ENCODE measurements at places on chromosomes 5 and 9.

- DNase-seq = no peak
Measured at GRCh38 chr5:113682497-113683136, 169.1 kb downstream of the YTHDC2 start.

DNA sequence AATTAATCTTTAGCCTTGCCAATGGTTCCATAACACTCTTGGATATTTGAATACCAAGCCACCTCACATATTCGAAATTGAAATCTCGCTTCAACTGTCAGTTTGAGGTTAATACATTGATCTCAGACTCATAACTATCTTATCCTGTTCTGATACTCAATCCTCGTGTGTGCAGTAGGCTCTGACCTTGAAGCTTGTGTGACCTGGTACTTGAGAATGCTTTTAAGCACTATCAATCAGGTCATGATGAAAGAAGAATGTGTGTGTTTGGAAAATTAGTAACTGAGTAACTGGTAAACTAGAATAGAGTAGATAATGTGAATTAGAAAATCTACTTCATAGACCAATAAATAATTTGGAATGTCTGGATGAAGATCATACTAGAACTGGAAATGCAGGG is 1266.7 kb downstream of the MAT2B start:
- DNase-seq = no peak

DNA sequence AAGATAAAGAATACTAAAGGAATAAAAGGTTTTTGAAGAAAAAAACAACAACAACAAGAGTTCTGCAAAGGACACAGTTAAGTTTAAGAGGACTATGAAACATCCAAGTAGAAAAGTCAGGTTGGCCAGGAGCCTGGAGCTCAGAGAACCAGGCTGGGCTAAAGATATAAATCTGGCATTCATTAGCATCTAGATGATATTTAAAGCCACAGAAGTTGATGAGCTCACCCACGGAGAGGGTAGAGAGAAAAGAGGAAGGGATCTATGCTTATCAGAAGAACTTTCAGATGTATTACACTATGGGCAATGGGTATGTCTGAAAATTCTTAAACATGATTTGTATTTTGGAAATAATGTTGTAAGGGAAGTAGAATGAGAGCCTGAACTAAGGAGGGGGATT is 9.9 kb downstream of the MIER3 start:
- no peak for DNase-seq

GRCh38 chr5:81161012-81161601 is 72.0 kb upstream of the CKMT2 start:
- no peak for DNase-seq

GRCh38 chr5:180640861-180641565 is 8.4 kb downstream of the FLT4 start:
- DNase-seq = no peak

GRCh38 chr9:4965174-4965821 is 19.8 kb upstream of the JAK2 start:
- DNase-seq = no peak

- DNase-seq = no peak
Measured at GRCh38 chr9:108643731-108644510, 211.9 kb downstream of the ACTL7B start.

- DNase-seq = no peak
Measured at GRCh38 chr5:135592312-135593045, 13.7 kb upstream of the CXCL14 start.
